Activated CD4-positive, alpha-beta memory T cell treated with anti-CD3 and anti-CD28 coated beads for 36 hours (primary cell): ENCODE measurements at places on chromosomes 1 and 21. TPM values are rescaled to one million over a fixed set of nuclear protein-coding genes. Genes with fewer than 3 reads are reported as not detected.
A peak's percentile ranks its signal among the peaks of the same experiment; 100 is the strongest.

The CRNN gene
- total RNA-seq, result not detected

The NR1I3 gene
- not detected for total RNA-seq

The PCBP3 gene
- 6.6 TPM for total RNA-seq

The GSTM5 gene
- total RNA-seq, result not detected

DNA sequence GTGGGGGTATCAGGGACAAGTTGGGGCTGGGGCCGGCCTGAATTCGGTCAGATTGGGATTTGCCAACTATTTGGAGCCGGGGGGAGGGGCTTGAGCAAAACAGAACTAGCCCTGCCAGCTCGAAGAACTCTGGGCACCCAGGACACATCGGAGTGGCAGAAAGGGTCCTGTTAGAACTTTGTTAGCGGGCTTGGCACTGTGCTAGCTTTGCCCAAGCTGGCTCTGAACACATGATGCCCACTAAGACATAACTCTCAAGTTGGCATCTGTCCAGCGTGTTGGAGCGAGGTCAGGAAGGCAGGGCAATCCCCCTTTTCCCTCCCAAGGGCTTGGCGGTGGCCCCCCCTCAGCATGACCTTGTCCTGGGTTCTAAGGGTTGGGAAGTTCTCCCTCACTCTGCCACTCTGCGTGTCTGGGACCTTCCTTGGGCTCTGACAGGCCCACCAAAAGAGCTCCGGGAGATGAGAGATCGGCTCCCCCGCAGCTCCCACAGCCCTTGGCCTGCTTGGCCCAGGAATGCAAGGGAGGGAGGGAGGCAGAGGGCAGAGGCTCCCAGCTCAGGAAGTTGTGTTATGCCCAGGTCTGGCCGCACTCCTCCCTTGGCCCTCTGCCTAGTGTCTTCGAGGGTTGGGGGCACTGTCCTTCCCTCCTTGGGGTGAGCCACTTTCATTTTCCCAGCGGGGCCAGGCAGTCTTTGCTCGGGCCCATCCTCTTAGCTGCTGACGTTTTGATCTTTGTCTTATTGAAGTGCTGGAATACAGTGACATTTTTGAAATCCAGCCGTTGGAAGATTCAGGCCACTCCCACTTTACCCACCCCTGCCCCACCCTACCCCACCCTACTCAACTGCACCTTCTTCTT is 1.2 kb downstream of the LMNA start:
- DNase-seq, result no peak

DNA sequence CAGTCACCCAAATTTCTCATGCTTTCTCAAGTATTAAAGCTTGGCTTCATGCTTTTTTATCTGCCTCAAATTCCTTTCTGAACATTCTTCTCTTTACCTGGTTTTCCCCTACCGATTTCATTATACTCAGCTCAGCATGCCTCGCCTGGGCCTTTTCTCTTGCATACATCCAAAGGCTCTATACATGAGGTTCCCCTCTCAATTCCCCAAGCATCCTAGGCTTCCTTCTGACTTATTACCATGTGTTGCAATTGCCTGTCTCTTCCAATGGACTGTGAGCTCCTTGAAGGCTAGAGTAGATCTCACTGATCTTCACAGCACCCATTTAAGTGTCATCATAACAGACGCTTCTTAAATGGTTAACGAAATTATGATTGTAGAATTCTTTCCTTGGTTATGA is 24.1 kb upstream of the CYP4A22 start:
- DNase-seq, result no peak

DNA sequence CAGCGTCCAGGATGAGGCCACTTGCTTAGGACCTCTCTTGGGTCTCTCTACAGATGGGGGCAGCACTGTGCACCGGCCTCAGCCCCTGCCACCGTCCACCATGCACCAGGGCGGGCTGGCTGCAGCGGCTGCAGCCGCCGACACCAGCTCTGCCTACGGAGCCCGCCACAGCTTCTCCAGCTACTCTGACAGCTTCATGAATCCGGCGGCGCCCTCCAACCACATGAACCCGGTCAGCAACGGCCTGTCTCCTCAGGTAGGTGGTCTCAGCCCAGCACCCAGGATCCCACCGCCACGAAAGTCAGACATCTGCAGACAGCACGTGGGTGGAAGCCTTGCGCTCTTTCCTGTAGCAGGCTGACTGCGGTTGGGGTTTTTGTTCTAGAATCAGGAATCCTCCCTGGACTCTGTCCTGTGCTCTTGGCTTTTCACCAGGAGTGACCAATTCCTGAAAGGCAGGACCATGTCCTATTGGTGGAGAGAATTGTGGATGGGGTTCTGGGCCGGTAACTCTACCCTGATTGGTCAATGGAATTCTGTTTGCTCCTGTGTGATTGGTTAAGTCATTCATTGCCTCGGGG is 72.5 kb downstream of the PAX7 start:
- no peak for DNase-seq

GRCh38 chr1:168585937-168586336 is 9.5 kb downstream of the XCL1 start:
- no peak for DNase-seq

- DNase-seq, result peak; percentile 76
These were observed 86.6 kb upstream of the DPH5 start for GRCh38 chr1:101112051-101112780.

DNA sequence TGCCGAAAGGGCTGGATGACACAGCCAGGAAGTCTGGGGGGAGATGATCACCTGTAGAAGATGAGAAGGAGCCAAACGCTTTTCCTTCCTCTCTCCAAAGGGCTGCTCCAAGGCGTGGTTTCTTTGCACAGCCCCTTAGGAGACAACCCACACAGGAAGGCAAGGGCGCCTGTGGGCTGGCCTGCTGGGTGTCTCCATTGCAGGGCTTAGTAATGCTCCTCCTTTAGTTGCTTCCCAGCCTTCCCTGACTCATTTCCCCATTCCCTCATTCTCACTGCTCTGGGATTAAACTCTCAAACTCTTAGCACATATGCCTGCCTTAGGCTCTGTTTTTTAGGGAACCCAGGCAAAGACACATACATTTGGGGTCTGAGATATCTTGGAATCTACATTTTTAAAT is 1.7 kb upstream of the CLCA1 start:
- DNase-seq, result no peak

GRCh38 chr1:40823983-40824382 is 38.2 kb downstream of the CITED4 start:
- no peak for DNase-seq
